ENCODE measurements at places on chromosomes 3 and 15. TPM values are rescaled to one million over a fixed set of nuclear protein-coding genes. Genes with fewer than 3 reads are reported as not detected.

- DNase-seq = no peak
Observed at GRCh38 chr3:187735837-187736236, 9.4 kb downstream of the BCL6 start.

DNA sequence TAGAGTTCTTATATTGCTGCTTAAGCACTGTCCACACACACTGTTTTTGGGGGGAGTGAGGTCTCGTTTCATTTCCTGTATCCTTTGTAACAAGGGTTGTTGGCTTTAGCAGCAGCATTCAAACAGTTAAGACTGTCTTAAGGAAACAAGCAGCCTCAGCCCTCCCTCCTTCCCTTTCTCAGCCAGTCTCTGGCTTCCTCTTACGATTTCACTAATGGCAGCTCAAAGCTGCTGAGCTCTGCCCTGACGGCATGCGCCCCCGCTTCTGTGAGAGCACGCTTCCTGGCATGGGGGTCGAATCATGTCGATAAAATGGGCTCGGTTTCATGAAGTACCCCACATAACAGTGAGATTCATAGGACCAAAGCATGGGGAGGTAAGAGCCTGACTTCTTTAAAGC lies 105.0 kb downstream of the KLHL25 start:
- no peak for DNase-seq

DNA sequence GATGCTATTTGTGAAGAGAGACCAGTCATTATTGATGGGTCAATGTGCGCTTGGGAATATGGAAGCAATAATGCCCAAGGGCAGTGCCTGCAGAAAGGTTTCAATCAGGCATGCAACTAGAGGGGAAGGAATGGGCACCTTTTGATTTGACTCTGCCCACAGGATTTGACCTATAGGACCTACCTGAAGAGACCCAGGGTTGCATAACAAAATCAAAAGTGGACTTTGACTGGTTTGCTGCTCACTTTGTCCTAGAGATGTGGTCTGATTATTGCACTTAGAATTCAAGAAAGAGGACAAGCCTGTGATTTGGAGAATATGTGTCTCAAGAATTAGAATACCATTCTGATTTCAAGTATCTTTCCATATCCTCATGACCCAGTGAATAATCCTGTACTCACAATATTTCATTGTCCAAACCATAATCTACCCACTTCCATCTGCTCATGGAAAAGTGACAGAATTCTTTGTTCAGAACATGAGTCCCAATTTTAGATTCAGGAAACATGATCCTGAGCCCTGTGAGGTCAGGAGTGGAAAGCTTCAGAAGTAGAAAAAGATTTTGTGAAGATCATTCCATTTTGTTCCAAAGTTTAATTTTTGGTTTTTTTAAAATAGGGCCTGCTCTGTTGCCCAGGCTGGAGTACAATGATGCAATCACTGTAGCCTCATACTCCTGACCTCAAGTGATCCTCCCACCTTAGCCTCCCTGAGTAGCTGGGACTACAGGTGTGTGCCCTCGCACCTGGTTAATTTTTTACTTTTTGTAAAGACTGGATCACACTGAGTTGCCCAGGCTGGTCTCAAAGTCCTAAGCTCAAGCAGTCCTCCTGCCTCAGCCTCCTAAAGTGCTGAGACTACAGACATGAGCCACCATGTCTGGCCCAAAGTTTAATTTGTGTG lies 151.3 kb upstream of the NR2E3 start:
- no peak for DNase-seq

DNA sequence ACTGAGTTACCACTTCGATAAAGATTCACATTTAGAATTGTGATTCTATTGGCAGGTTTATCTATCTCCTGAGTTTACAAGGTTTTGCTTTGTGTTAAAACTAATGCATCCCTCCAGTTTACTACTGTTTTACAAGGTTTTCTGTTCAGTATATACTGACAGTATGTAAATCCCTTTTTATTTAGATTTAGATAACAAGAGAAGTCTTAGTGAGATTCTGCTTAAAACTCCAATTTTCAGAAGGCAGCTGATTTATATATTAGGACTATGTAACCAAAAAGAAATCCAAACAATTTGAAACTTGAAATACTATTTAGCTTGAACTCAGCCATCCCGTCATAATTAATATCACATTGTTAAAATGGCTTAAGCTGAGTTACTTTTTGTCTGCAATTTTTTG lies 619.2 kb downstream of the NAALADL2 start:
- DNase-seq = no peak

POC1A gene
- total RNA-seq = 12.4 TPM

DNA sequence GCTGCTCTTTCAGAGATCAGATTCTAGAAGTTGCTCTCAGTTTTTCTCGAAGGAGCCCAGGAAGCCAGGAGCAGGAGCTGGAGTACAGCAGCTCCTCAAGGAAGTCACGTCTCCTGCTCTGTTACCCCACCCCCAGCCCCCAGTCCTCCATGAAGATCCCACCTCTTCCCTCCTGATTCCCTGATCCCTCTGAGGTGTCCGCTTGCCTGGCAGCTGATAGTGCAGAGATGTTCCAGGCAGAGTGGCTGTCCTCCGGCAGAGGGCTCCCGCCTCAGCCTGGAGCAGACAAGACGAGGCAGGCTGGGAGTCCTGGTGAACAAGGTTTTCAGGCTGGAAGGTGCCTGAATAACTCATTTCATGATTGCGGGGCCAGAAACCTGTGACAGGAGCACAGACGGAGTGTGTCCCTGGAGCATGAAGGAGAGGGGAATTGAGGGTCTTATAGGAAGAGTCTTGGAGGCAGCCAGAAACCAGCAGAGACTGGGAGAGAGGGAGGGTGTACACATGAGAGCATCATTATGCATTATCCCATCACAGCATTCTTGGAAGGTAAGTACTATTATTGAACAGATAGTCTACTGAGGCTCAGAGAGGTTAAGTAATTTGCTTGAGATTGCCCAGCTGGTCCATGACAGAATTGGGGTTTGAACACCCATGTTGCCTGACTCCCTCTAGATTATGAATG lies 1.2 kb downstream of the HRH1 start:
- DNase-seq = peak; percentile 62

TPRA1 gene
- total RNA-seq = 41.0 TPM

NMNAT3 gene
- 16.0 TPM for total RNA-seq

GRCh38 chr3:124995460-124995994 lies 60.3 kb downstream of the HEG1 start:
- peak; percentile 61 for DNase-seq

GRCh38 chr15:34203936-34204335 lies 6.0 kb downstream of the KATNBL1 start:
- DNase-seq = no peak

PLIN1 gene
- total RNA-seq = 0.32 TPM

- no peak for DNase-seq
Observed at GRCh38 chr15:31283043-31283442, 43.6 kb upstream of the KLF13 start.

DNA sequence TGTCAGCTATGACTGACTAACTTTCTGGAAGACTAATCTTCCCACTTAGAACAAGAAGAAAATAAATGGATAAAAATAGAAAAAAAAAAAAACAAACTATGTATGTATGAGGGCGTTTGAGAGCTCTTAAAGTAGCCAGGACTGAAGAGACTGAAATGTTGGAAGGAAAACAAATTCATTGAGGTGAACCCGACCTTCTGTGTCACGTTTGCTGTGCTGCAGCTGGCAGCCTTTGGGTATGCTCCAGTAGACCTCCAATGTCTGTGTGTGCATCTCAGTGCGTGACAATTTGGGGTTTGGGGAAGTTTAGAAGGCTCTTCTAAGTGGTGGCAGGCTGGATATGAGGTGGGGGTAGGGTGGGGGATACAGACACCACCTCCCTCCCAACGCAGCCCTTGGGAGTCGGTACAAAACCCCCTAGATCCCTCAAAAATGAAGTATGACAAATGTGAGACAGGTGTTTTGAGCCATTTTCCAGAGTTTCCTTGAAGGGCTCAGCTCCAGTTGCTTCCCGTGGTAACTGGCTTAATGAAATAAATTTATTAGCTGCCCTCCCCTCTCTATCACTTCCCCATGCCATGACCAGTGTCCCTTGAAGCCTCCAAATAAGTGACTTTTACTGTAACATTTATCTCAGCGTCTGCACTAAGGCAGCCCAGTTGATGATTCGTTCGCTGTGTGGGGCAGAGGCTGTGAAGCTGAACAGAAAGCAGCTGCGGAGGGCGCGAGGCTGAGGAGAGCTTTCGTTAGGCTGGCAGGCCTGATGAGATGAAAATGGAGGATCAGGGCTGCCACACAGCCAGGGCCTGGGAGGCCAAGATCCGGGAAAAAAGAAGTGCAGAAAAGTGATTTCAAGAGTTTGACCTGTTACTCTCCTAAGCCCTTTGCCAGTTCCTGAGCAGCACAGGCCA lies 34.9 kb upstream of the GABRB3 start:
- DNase-seq = no peak

RASGRF1 gene
- not detected for total RNA-seq
